Activated CD4-positive, alpha-beta memory T cell treated with anti-CD3 and anti-CD28 coated beads, Interleukin-2, amount 10 ng/mL, durations not matched to agents 7 days and 5 days (primary cell): ENCODE measurements at places on chromosomes 16 and 17. TPM values are rescaled to one million over a fixed set of nuclear protein-coding genes. Genes with fewer than 3 reads are reported as not detected.
A peak's percentile ranks its signal among the peaks of the same experiment; 100 is the strongest.

MT1M gene
- total RNA-seq = not detected

ALG1 gene
- 18.7 TPM for total RNA-seq

PPP1R27 gene
- not detected for total RNA-seq

FSCN2 gene
- 0.43 TPM for total RNA-seq

DNA sequence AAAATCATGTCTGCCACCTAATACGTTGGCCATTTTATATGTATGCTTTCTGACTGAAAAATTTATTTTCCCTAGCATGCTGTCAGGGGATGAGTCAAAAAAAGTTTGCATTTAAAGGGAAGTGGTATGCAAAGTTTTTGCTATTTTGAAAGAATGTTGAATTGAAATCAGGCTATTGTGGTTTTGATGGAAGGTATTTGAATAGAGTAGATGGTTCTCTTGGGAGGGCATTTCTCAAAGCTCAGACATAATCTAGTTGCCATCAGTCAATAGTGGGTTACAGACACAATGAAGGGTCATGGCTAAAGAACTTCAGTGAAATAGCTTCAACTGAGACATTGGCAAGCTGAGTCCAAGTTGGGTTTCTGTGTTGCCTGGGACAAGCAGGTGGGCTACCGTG lies 102.4 kb downstream of the MAP2K6 start:
- no peak overlapping the region for H3K4me3 ChIP-seq
- peaks cover 5% of the 10 kb centered on the region for H3K4me1 ChIP-seq
- no peak overlapping the region for H3K27ac ChIP-seq
- DNase-seq = no peak

DNA sequence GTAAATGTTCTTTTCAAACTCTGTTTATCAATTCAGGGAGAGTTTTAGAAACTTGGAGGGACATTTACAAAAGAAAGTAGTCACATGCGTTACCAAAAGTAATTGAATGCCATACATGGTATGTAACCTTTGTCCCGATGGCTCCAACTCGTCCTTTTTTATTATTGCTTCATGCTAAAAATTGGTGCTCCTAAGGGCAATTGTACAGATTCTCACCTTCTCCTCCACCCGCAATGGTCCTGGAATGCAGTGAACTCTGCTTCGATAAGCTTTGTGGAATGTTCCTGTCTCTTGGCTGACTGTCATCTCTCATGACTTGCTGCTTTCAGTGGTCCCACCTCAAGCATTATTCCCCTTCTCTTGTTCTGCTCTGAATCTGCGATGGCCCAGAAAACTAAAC lies 20.9 kb downstream of the GNAO1 start:
- H3K36me3 ChIP-seq = no peaks in the 10 kb centered on the region
- DNase-seq = no peak
- no peak overlapping the region for H3K27ac ChIP-seq
- H3K27me3 ChIP-seq = peaks cover 8% of the 10 kb centered on the region

- H3K4me3 ChIP-seq = no peak overlapping the region
- peaks cover 71% of the 10 kb centered on the region for H3K36me3 ChIP-seq
- no peaks in the 10 kb centered on the region for H3K27me3 ChIP-seq
- DNase-seq = peak; percentile 44
- H3K27ac ChIP-seq = peak overlapping the region; percentile 66
These were observed 19.3 kb downstream of the ITGAL start for GRCh38 chr16:30491744-30492308.

- no peak overlapping the region for H3K4me3 ChIP-seq
- H3K36me3 ChIP-seq = peaks cover 72% of the 10 kb centered on the region
- no peak for DNase-seq
- H3K27ac ChIP-seq = no peak overlapping the region
- no peaks in the 10 kb centered on the region for H3K27me3 ChIP-seq
These were observed 14.4 kb downstream of the RFWD3 start for GRCh38 chr16:74652249-74652648.

DNA sequence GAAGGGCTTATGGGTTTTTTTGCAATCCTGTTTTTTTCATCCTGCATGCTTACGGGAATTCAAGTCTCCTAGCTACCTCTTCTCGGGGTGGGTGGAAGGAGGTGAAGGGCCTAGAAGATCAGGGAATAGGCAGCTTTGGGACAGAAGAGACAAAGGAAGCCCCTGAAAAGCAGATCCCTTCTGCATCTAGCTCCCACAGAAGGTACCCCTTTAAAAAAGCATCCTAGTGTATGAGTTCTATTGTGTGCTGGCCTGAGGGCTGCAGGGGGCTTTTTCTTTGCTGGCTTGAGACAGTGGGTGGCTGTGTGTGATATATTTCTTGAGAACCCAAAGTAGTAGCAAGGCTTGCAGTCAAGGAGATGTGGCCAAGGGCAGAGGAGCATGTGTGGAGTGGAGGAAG lies 330.5 kb downstream of the MAF start:
- peak overlapping the region; percentile 89 for H3K27ac ChIP-seq
- H3K36me3 ChIP-seq = peaks cover 13% of the 10 kb centered on the region
- no peak overlapping the region for H3K4me3 ChIP-seq
- peaks cover 89% of the 10 kb centered on the region for H3K4me1 ChIP-seq

DNA sequence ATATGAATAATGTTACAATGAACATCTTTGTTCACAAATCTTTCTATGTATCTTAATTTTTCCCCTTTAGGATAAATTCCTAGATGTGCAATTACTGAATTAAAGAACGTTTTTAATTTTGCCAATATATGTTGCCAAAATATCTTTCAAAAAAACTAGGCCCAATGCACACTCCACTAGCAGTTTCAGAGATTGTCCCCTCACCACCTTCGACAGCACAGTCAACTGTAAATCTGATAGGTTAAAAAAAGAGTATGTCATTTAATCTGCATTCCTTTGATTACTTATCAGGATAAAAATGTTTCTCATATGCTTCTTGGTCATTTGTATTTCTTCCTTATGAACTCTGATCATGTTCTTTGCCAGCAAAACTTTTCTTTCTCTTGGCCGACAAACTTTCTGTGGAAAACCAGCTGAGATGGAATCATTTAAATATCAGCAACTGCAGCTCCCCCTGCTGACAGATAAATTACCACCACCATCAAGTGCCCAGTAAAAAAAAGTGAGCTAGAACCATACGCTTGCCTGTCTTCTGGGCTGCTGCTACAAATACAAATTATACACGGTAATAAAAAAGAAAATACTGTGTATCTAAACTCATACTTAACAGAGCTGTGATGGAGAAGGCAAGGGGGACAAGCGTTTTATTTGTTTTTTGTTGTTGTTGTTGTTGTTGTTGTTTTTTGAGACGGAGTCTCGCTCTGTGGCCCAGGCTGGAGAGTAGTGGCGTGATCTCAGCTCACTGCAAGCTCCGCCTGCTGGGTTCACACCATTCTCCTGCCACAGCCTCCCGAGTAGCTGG lies 19.6 kb upstream of the KANSL1 start:
- DNase-seq = peak; percentile 65
- no peak overlapping the region for H3K27ac ChIP-seq
- H3K4me3 ChIP-seq = no peak overlapping the region
- peaks cover 19% of the 10 kb centered on the region for H3K4me1 ChIP-seq
- no peaks in the 10 kb centered on the region for H3K27me3 ChIP-seq
- H3K36me3 ChIP-seq = peaks cover 40% of the 10 kb centered on the region

DNA sequence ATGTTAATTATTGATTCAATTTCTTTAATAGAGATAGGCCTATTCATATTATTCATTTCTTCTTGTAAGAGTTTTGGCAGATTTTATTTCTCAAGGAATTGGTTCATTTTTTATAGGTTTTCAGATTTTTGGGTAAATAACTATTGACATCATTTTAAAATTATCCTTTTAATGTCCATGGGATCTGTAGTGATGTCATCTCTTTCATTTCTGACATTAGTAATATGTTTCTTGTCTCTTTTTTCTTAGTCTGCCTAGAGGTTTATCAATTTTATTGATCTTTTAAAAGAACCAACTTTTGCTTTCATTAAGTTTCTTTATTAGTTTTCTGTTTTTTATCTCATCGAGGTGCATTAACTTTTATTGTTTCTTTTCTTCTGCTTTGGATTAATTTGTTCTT lies 162.6 kb downstream of the FTO start:
- H3K36me3 ChIP-seq = peaks cover 27% of the 10 kb centered on the region
- H3K27ac ChIP-seq = no peak overlapping the region

DNA sequence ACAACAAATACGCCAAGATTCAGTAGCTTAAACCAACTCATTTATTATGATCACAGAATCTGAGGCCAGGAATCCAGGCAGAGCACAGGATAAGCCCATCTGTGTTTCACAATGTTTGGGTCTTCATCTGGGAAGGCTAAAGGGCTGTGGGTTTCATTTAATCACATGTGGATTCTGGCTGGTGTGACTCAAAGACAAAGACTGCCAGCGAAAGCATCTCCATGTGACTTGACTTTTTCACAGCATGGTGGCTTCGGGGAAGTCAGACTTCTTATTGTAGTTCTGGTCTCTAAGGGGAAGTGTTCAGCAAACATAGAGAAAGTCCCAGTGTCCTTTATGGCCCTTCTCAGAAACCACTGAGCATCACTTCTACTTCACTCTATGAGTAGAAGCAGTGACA lies 1014.4 kb upstream of the GOT2 start:
- no peak overlapping the region for H3K27ac ChIP-seq
- H3K4me1 ChIP-seq = no peaks in the 10 kb centered on the region
- no peak for DNase-seq
- H3K27me3 ChIP-seq = no peaks in the 10 kb centered on the region
- no peak overlapping the region for H3K4me3 ChIP-seq

DNA sequence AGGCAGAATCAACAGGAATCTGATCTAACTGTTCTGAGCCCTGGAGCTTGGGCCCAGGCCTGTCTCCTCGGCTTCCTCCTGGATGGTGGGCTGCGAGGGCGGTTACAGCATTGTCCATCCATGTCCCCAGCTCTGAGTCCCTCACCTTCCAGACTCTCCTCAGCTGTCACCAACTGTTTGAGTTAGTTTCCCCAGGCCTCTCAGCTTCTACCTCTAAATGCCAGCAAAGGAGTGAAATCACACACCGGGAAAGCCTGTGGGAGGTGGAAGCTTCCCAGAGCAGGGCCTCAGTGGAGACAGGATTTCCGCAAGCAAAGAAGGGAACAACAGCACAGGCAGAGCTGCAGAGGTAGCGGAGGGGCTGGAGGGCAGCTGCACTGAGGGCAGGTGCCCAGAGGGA lies 9.4 kb upstream of the PRPSAP2 start:
- peaks cover 3% of the 10 kb centered on the region for H3K27me3 ChIP-seq
- no peaks in the 10 kb centered on the region for H3K36me3 ChIP-seq
- no peak overlapping the region for H3K27ac ChIP-seq

GRCh38 chr17:58326609-58327362 lies 1.8 kb downstream of the TSPOAP1 start:
- H3K4me3 ChIP-seq = peak overlapping the region; percentile 56
- peak overlapping the region; percentile 99 for H3K27ac ChIP-seq
- peaks cover 34% of the 10 kb centered on the region for H3K4me1 ChIP-seq
- H3K36me3 ChIP-seq = peaks cover 59% of the 10 kb centered on the region
- DNase-seq = no peak
- no peaks in the 10 kb centered on the region for H3K27me3 ChIP-seq

- no peaks in the 10 kb centered on the region for H3K27me3 ChIP-seq
- peak; percentile 39 for DNase-seq
- H3K27ac ChIP-seq = peak overlapping the region; percentile 92
- peaks cover 56% of the 10 kb centered on the region for H3K4me1 ChIP-seq
These were observed 1.8 kb downstream of the SOCS1 start for GRCh38 chr16:11253995-11254912.

- H3K27ac ChIP-seq = peak overlapping the region; percentile 93
- peak; percentile 72 for DNase-seq
- peaks cover 36% of the 10 kb centered on the region for H3K4me1 ChIP-seq
- H3K4me3 ChIP-seq = peak overlapping the region; percentile 95
These were observed 674 bp downstream of the C17orf75 start for GRCh38 chr17:32341141-32341856.
